ENCODE measurements at places on chromosomes 4 and X.

DNA sequence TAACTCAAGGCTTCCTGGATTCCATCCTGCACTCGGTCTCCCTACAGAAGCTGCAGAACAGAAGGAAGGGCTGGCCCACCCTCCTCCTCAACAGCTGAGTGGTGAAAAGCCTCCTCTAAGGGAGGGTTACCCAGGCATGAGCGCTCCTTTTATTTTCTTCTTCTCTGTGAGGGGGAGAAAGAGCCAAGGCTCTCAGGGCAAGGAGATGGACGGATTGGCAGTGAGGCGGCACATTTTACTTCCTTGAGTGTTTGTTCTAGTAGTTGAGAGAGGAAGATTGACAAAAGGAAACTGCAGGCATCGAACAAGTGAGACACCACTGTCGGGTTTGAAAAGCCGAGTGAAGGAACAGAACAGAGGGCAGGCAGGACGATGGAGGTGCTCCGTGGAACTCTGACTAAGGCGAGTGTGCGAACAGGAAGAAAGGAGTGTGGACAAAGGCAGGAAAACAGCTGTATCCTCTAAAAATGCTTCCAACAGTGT lies 38.4 kb upstream of the STS start:
- DNase-seq, result no peak

GRCh38 chr4:141174457-141174856 lies 41.2 kb upstream of the RNF150 start:
- DNase-seq, result no peak

DNA sequence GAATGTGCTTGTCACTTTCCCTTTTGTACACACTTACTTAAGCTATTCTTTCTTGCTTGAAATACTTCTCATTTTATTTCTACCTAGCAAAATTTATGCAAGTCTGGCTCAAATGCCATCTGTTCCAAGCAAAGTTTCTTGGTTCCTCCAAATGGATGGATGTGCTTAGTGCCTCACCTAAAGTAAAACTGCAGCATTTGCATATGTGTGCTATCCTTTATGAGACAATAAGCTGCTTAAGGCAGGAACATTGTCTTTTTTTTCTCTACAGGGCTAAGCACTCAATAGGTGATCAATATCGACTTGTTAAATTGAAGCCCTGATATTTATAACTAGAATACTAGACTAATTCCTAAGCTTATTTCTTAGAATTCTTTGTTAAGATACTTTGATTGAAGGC lies 136.8 kb downstream of the CYLC1 start:
- DNase-seq, result no peak

GRCh38 chr4:103076747-103077347 lies at the start of gene SLC9B2:
Gene SLC9B2 (minus strand): TSS chr4:103076761. CDS start chr4:103067550, 9,211 bp downstream.
- DNase-seq, result peak; percentile 29

GRCh38 chr4:16643893-16644292 lies 254.6 kb downstream of the LDB2 start:
- no peak for DNase-seq

- no peak for DNase-seq
Observed at GRCh38 chr4:85741921-85742591, 267.1 kb downstream of the ARHGAP24 start.

DNA sequence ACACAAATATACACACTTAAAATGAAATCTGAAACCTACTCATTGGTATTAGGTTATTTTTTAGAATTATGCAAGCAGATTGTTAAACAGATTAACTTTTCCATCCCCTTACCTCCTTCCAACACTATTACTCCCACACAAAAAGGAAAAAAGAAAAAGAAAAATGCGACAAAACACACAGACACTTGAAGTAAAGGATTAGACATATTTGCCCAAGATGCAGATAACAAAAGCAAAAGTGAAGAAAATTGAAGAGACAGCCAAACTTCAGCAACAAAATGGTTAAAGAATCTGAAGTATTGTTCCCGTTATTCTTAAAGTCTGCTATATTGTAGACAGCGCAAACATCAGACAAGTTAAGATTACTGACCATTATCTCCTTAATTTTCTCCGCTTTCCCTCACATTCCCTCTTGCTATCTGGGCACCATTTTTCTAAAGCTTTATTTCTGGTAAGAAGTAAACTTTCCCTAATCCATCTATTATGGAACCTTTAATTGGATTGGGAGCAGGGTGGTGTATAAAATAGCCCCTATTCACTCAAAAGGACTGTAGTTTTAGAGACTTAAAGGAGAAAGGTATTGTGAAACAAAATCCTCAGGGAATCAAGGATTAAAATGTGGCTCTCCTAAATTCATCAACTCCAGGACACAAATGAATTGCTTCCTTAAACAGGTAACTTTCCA lies 34.7 kb upstream of the MAB21L2 start:
- DNase-seq, result no peak

GRCh38 chrX:26649534-26649933 lies 433.6 kb downstream of the MAGEB5 start:
- peak; percentile 45 for DNase-seq

- DNase-seq, result no peak
Observed at GRCh38 chr4:127179256-127180087, 453.3 kb upstream of the INTU start.

DNA sequence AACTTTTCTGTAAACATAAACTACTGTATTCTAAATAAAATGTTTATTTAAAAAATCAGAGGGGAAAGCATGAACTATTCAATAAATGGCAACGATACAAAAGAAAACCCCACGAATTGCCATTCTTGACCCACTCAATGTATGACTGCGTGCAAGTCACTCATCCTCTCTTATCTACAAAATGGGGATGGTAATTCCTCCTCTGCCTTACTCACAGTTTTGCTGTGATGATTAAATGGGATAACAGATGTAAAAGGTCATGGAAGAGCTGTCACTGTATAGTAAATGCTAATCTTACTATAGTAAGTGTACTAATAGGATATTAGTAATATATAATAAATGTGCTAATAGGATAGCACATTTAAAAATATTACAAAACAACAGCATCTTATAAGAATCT lies 173.4 kb downstream of the SCFD2 start:
- no peak for DNase-seq

DNA sequence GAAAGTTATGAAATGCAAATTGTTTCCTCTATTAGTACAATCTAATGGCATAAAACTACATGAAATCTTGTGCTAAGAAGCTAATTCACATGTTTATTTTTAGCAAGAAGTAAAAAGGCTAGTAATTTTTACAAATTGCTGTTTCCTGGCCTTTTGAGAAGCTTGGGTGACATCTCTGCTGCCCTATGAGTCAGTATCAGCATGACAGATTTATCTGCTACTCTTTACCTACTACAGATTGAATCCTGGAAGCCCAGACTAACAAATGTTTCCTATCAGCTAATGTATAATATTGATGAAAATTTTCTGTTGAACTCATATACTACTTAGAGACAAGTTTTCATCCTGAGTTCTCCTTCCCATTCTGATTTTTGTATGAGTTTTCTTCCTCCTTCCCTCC lies 232.4 kb downstream of the DCTD start:
- no peak for DNase-seq

- DNase-seq, result no peak
Observed at GRCh38 chr4:181146051-181146450, 1097.2 kb upstream of the TENM3 start.

GRCh38 chrX:103628386-103629317 lies at the start of gene TCEAL1:
Gene TCEAL1 (plus strand): TSS chrX:103628975. CDS start chrX:103629917, 942 bp downstream.
- DNase-seq, result peak; percentile 29

- no peak for DNase-seq
Observed at GRCh38 chrX:11837437-11837836, 79.4 kb downstream of the MSL3 start.

GRCh38 chr4:81600520-81601357 lies 129.0 kb upstream of the RASGEF1B start:
- DNase-seq, result no peak

DNA sequence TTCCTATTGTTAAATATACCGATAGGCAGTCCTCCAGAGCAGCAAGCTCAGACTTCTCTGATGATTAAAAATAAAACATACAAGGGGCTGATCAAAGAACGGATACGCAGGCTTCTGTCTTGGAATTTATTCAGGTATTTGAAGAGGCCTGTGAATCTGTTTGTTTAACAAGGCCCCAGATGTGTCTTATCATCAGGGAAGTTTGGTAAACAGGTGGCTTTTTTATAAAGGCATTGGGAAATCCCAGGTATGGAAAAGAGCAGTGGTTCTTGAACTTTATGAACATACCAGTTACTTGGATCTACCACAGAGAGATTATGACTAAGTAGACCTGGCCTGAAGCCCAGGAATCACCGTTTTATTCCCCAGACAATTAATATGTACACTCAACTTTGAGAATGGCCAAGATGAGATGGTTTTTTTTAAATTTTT lies 47.9 kb downstream of the SOWAHB start:
- no peak for DNase-seq

- DNase-seq, result no peak
Observed at GRCh38 chr4:100708776-100709175, 191.0 kb upstream of the EMCN start.

DNA sequence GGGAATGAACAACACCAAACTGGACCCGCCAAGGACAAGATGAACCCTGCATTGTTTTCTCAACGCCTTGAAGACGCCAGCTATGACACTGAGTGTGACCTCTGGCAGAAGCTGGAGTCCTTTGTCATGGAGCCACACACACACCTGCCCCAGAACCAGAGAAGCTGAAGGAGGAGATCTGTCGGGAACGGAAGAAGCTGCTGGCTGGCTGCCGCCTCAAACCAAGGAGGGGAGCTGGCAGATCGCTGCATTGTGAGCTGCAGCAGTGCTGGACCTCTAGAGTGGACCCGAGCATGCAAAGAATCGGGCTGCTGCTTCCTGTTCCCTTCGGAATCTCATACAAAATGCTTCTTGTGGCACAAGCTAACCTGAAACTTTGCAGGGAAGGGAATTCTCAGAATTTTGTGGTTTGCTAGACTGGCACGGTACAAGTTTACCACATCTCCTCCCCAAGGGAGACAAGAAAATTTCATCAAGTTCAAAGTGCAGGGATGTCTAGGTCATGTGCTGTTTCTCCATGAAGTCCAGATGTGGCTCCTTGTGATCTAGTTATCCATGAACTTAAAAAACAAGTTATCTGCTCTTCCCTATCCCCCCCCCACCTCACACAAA lies 23.4 kb upstream of the GLRB start:
- DNase-seq, result no peak

DNA sequence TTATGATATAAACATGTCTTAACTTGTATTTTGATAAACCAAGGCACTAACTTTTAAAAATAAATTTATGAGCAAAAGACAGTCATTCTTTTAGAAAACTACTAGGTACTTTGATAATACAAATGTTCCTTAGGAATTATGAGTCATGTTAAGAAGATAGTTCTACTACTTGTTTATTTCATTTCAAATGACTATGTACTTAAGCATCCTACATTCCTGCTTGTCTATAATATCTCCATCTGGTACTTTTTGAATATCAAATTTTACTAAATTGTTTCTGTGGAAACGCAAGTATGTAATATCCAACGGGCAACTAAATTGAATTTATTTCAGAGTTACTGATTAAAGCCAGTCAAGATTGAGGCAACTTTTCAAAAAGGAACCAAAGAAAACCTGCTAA lies 61.8 kb downstream of the CAMK2D start:
- no peak for DNase-seq

DNA sequence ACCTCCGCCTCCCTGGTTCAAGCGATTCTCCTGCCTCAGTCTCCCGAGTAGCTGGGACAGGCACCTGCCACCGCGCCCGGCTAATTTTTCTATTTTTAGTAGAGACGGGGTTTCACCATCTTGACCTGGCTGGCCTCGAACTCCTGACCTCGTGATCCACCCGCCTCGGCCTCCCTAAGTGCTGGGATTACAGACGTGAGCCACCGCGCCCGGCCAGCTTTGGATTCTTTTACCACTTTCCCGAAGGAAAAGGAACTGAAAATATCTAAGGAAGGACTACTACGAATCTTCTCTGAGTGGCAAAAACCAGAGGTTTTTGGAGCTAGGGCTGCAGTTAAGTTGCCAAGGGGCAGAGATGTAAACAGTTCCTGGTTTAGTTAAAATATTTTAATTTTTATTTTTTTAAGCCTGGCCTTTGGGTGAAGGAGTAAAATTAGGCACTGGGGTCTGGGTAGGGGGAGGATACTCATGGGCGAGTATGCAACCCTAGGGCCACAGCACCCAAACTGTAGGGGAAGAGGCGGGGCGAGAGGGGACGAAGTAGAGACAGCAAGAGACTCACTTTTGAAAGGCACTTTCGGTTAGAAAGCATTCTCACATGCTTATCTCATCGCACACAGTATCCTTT lies 525 bp upstream of the CISD2 start:
- no peak for DNase-seq

DNA sequence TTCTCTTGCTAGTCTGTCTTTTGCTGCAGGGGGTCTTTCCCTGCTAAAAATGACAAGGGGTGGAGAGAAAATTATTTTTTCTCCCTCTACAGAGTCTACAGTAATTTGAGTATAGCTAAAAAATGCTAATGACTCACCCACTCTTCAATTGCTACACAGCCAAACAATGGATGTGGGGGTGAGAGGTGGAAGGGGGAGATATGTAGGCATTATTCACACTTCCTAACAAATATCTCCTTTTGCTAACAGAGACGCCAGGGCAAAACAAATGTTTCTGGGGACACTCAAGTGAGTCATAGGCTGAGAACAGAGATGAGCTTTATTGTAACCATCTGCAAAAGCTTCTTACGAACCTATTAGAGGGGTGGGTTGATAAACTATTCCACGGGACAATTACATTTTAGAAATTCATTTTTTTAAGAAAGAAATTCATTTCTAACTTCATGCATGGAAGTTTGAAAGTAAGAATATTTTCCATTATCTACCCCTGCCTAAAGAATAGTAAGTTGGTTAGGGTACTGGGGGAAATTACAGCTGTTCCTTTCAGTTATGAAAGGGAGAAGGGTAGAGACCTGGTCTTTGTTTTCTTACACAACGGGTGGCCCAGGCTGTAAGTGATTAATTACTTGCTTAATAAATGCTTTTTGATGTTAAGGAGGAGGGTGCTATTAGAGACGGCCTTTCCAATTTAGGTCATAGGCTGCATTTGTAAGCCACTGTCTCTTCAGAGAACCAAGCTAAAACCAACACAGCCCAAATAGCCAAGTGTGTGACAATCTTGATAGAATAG lies 12.8 kb downstream of the SCD5 start:
- no peak for DNase-seq

DNA sequence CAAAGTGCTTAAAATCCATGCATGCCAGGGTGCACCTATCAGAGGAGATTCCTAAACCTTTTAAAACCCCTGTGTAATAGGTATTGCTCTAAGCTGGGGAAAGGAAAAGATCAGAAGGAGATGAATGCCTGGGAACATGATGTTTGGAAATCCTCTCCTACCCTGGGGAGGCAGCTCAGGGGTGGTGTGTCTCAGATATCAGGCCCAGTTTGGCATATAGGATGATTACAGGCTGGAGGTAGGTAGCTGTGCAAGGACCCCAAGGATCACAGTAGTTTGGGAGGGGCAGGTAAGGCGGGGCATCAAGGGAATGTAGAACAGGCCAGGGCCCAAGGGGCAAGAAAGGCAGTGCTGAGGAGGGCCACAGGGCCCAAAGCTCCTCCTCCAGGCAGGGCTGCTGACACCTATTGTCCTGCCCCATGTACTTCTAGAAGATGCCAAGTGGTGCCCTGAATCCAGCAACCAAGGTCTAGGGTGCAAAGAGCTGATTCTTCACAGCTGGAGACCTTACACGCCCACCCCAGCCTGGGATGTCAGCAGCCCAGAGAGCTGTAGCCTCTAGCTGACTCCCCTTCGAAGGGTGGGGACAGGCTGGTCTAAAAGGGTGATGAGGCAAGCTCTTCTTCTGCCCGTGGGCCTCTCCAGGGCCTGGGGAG lies 17.6 kb downstream of the SASH3 start:
- no peak for DNase-seq

All from inflammatory macrophage treated with lipopolysaccharide for 1 hour (primary cell).